Activated naive CD8-positive, alpha-beta T cell treated with anti-CD3 and anti-CD28 coated beads, Interleukin-2, amount 10 ng/mL, durations not matched to agents 7 days and 5 days (primary cell): ENCODE measurements at places on chromosomes 4 and X. TPM values are rescaled to one million over a fixed set of nuclear protein-coding genes. Genes with fewer than 3 reads are reported as not detected.
A peak's percentile ranks its signal among the peaks of the same experiment; 100 is the strongest.

ITIH6 gene
- not detected for total RNA-seq

DNA sequence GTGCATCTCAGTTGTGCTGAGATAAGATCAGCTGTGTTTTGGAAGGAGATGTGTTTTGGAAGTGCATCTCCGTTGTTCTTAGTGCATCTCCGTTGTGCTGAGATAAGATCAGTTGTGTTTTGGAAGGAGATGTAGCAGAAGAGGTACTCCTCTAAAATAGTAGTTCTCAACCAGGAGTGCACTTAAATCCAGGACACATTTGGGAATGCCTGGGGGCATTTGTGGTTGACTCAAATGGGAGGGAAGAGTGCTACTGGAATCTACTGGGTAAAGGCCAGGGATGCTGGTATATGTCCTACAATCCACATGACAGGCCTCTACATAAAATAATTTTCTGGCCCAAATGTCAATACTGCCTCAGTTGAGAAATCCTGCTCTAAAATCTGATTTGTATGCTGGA lies 70.8 kb upstream of the CHRDL1 start:
- no peaks in the 10 kb centered on the region for H3K4me1 ChIP-seq
- H3K36me3 ChIP-seq: no peaks in the 10 kb centered on the region
- no peaks in the 10 kb centered on the region for H3K27me3 ChIP-seq
- H3K27ac ChIP-seq: no peak overlapping the region
- H3K4me3 ChIP-seq: no peak overlapping the region

DNA sequence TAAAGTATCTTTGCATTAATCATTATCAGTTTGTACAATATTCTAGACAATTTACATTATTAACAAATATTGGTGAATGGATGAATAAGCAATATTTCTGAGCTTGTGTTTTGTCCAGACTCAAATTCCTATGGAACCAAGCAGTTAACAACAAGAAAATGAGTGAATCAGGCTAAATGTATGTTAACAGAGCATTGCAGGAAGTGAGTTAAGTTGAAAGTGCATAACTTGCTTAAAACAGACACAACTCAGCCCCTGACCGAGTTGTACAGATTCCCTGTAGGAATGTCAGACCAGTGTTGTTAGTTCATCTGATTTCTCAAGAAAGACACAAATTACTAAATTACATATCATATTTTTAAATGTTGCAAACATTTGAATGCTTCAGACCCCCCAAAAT lies 23.7 kb upstream of the CSN1S1 start:
- H3K27me3 ChIP-seq: peaks cover 4% of the 10 kb centered on the region
- no peak overlapping the region for H3K27ac ChIP-seq
- H3K4me1 ChIP-seq: no peaks in the 10 kb centered on the region
- no peaks in the 10 kb centered on the region for H3K36me3 ChIP-seq
- no peak overlapping the region for H3K4me3 ChIP-seq

HTRA3 gene
- total RNA-seq: not detected

TSPAN5 gene
- 19.8 TPM for total RNA-seq

RHOXF2 gene
- not detected for total RNA-seq

- H3K27me3 ChIP-seq: no peaks in the 10 kb centered on the region
- H3K4me1 ChIP-seq: peaks cover 4% of the 10 kb centered on the region
- no peak overlapping the region for H3K27ac ChIP-seq
- H3K36me3 ChIP-seq: peaks cover 29% of the 10 kb centered on the region
- H3K4me3 ChIP-seq: no peak overlapping the region
Measured at GRCh38 chrX:2286731-2287130, 214.0 kb downstream of the DHRSX start.

- H3K27ac ChIP-seq: no peak overlapping the region
- H3K36me3 ChIP-seq: no peaks in the 10 kb centered on the region
- no peak overlapping the region for H3K4me3 ChIP-seq
- DNase-seq: no peak
Measured at GRCh38 chr4:57191523-57192034, 81.4 kb upstream of the IGFBP7 start.

- H3K4me3 ChIP-seq: no peak overlapping the region
- peaks cover 1% of the 10 kb centered on the region for H3K27me3 ChIP-seq
- H3K36me3 ChIP-seq: no peaks in the 10 kb centered on the region
- H3K4me1 ChIP-seq: peaks cover 6% of the 10 kb centered on the region
Measured at GRCh38 chr4:54637325-54637724, 20.4 kb upstream of the KIT start.

- no peak for DNase-seq
- H3K4me3 ChIP-seq: no peak overlapping the region
- no peaks in the 10 kb centered on the region for H3K27me3 ChIP-seq
- peaks cover 18% of the 10 kb centered on the region for H3K4me1 ChIP-seq
Measured at GRCh38 chrX:19829814-19830213, 57.6 kb downstream of the SH3KBP1 start.

DNA sequence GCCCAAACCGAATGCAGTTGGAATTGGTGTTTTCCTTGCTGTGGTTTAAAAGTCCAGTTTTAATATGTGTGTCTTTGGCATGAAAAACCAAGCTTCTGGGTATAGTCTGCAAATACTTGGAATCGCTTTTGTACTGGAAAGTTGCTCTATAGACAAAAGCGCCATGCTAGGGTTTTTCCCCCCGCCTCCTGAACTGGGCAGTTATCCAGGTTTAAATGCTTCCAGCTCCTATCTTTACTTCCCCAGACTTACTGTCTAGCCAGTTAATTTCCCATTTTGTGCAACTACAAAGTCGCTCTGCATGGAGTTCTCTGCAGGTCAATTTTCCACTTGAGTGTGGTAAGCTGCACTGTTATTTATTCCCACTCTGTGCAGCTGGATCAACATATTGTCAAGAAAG lies 2.7 kb downstream of the RASL11B start:
- H3K4me1 ChIP-seq: peaks cover 8% of the 10 kb centered on the region
- H3K4me3 ChIP-seq: no peak overlapping the region

CCDC160 gene
- not detected for total RNA-seq

- no peak overlapping the region for H3K27ac ChIP-seq
- H3K36me3 ChIP-seq: no peaks in the 10 kb centered on the region
- H3K4me1 ChIP-seq: no peaks in the 10 kb centered on the region
- no peak overlapping the region for H3K4me3 ChIP-seq
- H3K27me3 ChIP-seq: no peaks in the 10 kb centered on the region
Measured at GRCh38 chrX:148984238-148984637, 483.8 kb downstream of the AFF2 start.

DNA sequence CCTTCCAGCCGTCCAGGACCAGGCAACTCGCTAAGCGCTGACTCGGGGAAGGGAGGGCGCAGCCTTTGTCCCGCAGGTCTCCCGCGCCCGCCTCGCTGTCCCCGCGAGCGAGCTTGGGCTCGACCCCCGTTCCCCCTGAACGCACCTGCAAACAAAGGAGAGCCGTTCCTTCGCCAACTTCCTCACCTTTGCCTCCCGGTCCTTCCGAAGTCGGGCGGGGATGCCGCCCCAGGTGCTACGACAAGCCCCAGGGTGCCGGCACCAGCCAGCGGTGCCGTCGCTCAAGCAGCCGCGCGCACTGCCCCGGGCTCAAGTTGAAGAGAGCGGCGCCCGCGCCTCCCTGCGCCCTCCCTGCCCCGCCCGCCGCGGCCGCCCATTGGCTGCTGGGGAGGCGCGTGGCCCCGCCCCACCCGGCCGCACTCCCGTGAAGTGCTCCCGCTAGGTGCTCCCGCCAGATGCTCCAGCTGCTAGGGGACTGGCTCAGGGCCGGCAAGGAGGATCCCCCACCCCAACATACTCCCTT lies 107.1 kb downstream of the NSUN7 start:
- H3K27me3 ChIP-seq: peaks cover 60% of the 10 kb centered on the region
- H3K4me3 ChIP-seq: peak overlapping the region; percentile 75
- peak; percentile 79 for DNase-seq
- peaks cover 8% of the 10 kb centered on the region for H3K4me1 ChIP-seq

FAM133A gene
- not detected for total RNA-seq

DNA sequence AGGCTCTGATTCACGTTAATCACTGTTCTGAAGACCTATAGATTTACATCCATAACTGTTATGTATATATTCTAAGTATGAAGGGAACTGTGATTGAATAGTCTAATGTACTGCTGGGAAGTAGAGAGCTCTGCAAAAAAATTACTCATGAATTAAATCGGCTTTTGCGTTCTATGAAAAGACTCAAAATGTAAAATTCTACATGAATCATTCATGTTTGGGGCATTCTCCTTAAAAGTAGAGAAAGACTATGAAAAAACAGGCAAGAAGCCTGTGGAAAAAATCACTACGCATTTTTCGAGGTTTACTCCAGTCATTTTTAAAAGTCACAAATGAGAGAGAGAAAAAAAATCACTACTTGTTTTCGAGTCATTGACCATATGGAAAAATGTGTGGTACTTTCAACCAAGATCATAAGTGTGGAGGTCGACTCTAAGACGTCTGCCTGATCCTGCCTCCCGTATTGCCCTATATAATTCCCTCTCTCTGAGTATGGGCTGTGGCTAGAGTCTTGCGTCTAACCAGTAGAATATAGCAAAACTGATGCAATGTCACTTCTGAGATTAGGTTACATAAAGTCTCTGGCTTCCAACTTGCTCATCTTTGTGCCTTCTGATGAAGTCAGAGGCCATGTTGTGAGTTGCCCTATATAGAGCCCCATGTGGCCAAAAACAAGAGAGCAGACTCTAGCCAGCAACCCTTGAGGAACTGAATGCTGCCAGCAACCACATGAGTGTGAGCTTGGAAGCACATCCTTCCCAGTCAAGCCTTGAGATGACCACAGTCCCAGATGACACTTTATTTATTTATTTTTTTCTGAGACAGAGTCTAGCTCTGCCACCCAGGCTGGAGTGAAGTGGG lies 32.1 kb upstream of the VEGFD start:
- H3K27me3 ChIP-seq: no peaks in the 10 kb centered on the region
- H3K27ac ChIP-seq: no peak overlapping the region
- DNase-seq: no peak
- H3K4me1 ChIP-seq: no peaks in the 10 kb centered on the region
- no peaks in the 10 kb centered on the region for H3K36me3 ChIP-seq

- no peaks in the 10 kb centered on the region for H3K27me3 ChIP-seq
- H3K36me3 ChIP-seq: peaks cover 29% of the 10 kb centered on the region
- peak overlapping the region; percentile 92 for H3K27ac ChIP-seq
- DNase-seq: peak; percentile 40
Measured at GRCh38 chr4:6999172-7000086, 43.7 kb upstream of the TADA2B start.

DNA sequence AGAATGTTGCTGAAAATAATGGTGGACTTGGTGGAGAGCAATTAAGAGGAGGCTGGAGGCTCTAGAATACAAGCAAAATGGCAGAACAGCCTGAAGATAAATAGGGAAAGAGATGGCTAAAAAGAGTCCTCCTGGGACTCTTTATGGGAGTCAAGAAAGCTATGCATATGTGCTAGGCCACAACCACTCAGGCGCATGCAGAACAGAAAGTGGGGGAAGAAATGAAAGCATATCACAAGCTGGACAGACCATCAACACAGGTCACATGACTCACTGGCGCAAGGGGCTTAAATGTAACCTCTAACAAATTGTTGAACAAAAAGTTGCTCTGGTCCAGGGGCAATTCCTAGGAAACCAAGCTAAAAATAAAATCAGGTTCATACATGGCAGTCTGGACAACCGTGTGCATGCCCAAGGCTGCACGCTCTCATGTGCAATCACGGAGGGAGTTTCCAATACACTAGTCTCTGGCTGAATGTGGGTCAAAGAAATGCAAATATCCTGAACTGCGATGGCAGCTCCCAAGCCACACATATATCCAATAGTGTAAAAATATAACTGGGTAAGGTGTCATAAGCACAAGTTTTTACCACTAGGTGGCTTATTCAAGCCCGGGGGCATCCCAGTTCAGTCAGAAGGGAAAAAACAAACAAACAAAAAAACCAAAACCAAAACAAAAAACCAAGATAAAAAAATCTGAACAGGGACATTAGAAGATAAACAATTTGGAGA lies 45.4 kb downstream of the ZNF711 start:
- no peaks in the 10 kb centered on the region for H3K36me3 ChIP-seq
- no peaks in the 10 kb centered on the region for H3K27me3 ChIP-seq
- H3K4me3 ChIP-seq: no peak overlapping the region
- DNase-seq: no peak
- H3K4me1 ChIP-seq: no peaks in the 10 kb centered on the region
- H3K27ac ChIP-seq: no peak overlapping the region

GRCh38 chr4:7771541-7772507 lies 167.8 kb downstream of the AFAP1 start:
- H3K27me3 ChIP-seq: peaks cover 2% of the 10 kb centered on the region
- no peak overlapping the region for H3K27ac ChIP-seq
- peaks cover 15% of the 10 kb centered on the region for H3K4me1 ChIP-seq
- H3K4me3 ChIP-seq: no peak overlapping the region
- no peaks in the 10 kb centered on the region for H3K36me3 ChIP-seq

DNA sequence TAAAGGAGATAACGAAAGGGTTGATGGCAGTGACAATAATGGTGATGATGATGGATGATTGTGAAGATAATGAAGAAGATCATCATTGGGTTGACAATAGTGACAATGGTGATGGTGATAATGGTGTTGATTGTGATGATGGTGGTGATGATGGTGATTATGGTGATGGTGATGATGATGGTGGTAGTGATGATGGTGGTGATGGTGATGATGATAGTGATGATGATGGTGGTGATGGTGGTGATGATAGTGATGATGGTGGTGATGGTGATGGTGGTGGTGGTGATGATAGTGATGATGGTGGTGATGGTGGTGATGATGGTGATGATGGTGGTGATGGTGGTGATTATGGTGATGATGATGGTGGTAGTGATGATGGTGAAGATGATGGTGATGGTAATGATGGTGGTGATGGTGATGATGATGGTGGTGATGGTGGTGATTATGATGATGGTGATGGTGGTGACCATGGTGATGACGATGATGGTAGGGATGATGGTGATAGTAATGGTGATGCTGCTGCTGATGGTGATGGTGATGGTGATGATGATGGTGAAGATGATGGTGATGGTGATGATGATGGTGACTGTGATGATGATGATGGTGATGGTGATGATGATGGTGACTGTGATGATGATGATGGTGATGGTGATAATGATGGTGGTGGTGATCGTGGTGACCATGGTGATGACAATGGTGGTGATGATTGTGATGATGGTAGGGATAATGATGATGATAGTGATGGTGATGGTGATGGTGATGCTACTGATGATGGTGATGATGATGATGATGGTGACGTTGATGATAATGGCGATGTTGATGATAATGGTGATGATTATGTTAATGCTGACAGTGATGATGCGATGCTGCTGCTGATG lies 61.6 kb upstream of the NKX1-1 start:
- no peak overlapping the region for H3K4me3 ChIP-seq
- no peak overlapping the region for H3K27ac ChIP-seq
- H3K36me3 ChIP-seq: no peaks in the 10 kb centered on the region
- no peaks in the 10 kb centered on the region for H3K4me1 ChIP-seq
- no peak for DNase-seq
- peaks cover 10% of the 10 kb centered on the region for H3K27me3 ChIP-seq

GRCh38 chr4:53003959-53004358 lies 141.8 kb downstream of the RASL11B start:
- no peak overlapping the region for H3K27ac ChIP-seq
- no peak overlapping the region for H3K4me3 ChIP-seq
- no peaks in the 10 kb centered on the region for H3K27me3 ChIP-seq
- H3K4me1 ChIP-seq: no peaks in the 10 kb centered on the region

GRCh38 chrX:3712051-3712869 lies 1.2 kb downstream of the PRKX start:
- no peaks in the 10 kb centered on the region for H3K27me3 ChIP-seq
- H3K36me3 ChIP-seq: peaks cover 19% of the 10 kb centered on the region
- H3K4me1 ChIP-seq: peaks cover 15% of the 10 kb centered on the region

PAPSS1 gene
- 19.1 TPM for total RNA-seq

DNA sequence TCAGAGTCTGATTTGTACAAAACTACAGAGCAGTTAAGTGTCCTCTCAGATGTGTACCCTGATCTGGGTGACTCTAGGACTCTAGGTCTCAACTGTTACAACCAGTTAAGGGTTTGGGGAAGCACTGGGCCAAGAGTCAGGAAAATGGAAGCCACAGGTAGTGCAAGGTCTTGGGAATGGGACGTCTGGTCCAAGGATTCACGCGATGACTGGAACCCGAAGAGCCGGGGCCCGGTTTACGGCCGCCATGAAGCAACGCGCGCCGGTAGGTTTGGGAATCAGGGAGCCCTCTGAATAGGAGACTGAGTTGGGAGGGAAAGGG lies 321 bp upstream of the HPRT1 start:
- no peak for DNase-seq
- peak overlapping the region; percentile 83 for H3K4me3 ChIP-seq
- peaks cover 11% of the 10 kb centered on the region for H3K4me1 ChIP-seq

FHL1 gene
- 19.2 TPM for total RNA-seq
